ENCODE measurements at places on chromosomes 2 and 18.

DNA sequence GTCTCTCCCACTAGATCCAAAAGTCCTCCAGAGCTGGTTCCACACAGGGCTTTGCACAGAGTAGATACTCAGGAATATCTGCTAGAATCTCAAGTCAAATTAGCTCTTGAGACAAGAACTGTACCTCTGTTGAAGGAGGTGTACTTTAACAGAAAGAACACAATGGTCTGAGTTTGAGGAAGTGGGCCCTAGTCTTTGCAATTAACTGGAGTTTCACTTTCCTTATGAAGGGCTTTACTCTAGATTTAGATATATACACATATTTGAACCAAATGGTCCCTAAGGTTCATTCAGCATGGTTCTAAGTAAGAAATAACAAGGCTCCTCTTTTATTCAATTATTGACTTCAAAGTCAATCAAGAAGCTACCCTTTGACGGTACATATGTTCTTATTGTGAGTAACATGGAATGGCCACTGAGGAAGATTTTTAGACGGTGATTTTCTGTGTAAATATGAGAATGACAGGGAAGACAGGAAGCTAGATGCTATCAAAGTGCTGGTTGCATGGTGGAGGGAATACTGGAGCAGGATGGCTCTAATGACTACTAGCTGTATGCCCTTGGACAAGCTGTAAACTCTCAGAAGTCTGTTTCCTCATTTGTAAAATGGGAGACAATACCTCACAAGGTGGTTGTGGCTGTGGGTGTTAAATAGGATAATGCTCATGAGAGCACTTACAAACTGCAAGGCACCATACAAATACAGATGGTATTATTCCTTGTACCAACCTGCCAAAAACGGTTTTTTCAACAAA lies 73.5 kb upstream of the SERTAD2 start:
- DNase-seq = no peak

DNA sequence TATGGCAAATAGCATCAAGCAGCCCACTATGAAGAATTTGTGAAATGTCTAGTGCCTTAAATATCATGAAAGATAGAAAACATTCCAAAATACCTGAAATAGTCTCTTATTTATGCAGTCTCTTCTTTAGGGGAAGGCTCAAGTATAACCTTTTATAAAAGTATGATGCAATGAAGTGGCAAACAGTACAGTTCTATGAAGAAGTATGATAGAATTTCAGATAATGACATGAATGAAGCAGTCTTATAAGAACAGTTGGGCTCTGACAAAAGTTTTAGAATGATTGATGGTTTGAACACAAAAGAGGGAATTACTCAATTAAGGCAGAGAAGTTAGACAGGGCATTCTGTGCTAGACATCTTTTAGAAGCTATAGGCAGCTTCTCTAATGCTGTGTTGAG lies 1791.8 kb upstream of the PIK3C3 start:
- no peak for DNase-seq

GRCh38 chr2:99338029-99338585 lies 918 bp downstream of the EIF5B start:
- no peak for DNase-seq

- DNase-seq = no peak
Measured at GRCh38 chr18:48575301-48575657, 36.4 kb downstream of the CTIF start.

DNA sequence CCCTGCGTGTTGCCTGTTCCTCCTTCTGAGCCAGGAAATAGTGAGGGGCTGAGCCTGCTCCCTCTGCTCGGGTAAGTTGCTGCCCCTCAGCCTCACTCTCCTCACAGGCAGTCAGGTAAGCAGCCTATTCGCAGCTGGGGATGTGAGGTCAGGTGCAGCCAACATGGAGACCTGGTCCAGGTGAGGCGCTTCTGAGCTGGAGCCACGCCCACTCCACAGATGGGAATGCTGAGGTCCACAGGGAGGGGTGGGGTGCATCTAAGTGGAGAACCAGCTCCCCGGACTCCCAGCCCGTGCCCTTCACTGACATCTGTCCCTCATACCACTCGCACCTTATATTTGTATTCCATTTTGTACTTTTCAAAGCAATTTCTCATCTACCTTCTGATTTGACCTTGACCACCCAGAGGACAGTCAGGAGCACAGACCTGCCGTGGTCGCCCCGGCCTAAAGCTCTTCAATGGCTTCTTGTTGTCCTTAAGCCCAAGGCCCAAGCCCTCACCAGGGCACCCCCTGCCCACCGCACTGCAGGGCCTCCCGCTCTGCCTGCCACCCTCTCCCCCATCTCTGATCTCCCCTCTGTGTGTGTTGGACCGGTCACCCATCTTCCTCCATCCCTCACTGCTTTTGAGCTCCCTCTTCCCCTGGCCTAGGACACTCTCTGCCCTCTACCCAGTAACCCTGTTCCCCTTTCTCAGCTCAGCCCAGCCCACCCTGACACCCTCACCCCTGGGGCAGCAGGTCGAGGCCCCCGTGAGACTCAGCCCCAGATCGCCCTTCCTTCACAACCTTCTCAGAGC lies 49.2 kb upstream of the TAF1B start:
- DNase-seq = no peak

DNA sequence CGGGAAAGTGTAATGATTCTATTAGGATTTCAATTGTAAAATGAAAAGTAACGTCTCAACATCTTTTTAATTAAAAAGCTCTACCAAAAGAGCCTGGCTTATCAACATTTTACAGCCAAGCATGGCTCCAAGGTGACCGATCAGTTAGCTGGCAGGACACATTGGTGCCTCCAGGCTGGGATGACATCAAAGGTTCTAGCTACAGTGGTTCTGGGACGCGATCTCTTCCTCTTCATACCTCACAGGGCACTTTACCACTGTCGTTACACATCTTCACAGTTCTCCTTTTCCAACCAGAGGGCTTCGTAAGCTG lies 693 bp downstream of the ORC2 start:
- DNase-seq = no peak

DNA sequence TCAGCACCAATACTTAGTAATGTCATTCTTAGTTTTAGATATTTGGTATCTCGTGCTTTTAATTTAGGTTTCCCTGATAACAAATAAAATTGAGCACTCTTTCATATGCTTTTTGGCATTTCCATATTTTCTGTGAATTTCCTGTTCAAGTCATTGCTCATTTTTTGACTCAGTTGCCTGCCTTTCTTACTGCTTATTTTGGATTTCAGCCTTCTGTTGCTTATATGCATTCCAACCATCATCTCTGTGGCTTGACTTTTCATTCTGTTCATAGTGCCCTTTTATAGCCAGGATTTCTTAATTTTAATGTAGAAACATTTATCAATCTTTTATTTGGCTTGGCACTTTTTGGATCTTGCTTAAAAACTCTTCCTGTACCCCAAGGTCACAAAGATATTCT lies 14.5 kb upstream of the KIF3C start:
- no peak for DNase-seq

GRCh38 chr18:79558933-79559416 lies 120.6 kb upstream of the CTDP1 start:
- DNase-seq = no peak

DNA sequence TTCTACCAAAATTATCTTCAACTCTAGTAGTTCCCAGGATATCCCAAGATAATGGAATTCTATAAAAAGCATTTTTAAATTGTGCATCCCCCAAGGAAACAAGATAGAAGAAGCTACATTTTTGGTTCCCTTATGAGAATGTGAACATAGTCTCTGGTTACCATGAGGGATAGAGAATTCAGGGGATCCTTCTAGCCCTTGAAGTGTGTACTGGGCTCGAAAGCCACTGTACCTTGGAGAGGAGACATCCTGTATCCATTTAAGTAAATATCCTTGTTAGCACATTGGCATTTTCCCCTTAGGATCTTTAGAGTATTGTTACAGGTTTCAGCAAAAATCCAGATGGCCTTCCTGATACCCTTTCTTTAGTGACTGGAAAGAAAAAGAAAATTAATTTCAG lies 228.5 kb downstream of the RTP5 start:
- no peak for DNase-seq

GRCh38 chr2:89819809-89820208 lies 1128.3 kb downstream of the RPIA start:
- no peak for DNase-seq

- DNase-seq = no peak
Measured at GRCh38 chr2:33213244-33213643, 263.2 kb upstream of the RASGRP3 start.

- DNase-seq = peak; percentile 44
Measured at GRCh38 chr2:215654148-215654819, 218.4 kb upstream of the FN1 start.
